ENCODE measurements at places on chromosomes 5 and 9.
A peak's percentile ranks its signal among the peaks of the same experiment; 100 is the strongest.

DNA sequence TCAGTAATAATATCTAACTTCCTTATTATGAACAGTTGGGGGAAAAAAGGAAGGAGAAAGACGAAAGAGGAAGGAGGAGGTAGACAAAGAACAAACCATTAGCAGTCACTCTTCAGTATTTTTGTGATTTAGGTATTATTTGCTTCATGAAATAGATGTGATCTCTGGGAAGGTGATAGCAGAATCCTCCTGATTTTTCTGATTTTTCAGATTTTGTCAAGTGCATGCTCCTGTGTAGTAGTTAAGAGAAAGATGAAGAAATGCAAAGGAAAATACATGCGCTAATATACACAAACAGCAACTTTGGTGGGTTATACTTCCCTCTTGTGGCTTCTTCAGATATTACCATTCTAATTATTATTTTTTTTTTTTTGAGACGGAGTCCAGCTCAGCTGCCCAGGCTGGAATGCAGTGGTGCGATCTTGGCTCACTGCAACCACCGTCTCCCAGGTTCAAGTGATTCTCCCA, 31.6 kb downstream of the LMNB1 start:
- DNase-seq = peak; percentile 62

DNA sequence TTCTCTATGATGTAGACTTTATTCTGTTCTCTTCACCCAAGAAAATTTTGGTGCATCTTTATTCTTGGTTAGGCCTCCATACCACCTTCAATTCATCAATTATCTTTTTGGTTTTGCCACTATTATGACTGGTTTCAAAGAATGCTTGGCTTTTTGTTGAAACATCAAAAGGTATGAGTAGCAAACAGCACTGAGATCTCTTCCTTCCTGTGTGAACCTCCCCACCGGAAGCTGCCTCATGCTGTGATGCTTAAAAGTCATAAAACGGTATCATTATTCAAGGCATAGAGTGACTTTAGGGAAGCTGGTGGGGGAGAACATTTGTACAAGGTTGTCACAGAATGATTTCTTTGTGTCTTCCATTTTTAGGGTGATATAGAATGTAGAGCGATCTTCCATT, 70.6 kb downstream of the IQGAP2 start:
- DNase-seq = no peak

- peak; percentile 84 for DNase-seq
Measured at GRCh38 chr5:149636861-149637246, 55.6 kb downstream of the ARHGEF37 start.

DNA sequence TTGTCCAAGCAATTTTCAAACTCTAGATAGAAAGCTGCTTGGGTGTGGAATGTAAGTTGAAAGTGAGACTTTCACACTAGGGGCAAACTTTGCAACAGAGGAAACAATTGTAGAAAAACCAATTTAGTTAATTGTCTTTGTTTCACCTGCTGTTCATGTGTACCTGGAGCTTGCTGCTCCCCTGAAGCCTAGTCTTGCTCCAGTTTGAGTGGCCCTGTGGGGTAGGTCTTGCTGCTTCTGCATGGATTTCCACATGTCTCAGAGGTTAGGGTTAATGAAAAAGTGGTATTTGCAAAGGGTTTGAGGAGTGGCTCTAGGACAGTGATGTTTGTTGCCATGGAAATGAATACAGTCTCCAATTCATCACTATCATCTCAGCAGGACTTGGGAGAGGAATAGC, 182.2 kb downstream of the FSTL4 start:
- DNase-seq = no peak

DNA sequence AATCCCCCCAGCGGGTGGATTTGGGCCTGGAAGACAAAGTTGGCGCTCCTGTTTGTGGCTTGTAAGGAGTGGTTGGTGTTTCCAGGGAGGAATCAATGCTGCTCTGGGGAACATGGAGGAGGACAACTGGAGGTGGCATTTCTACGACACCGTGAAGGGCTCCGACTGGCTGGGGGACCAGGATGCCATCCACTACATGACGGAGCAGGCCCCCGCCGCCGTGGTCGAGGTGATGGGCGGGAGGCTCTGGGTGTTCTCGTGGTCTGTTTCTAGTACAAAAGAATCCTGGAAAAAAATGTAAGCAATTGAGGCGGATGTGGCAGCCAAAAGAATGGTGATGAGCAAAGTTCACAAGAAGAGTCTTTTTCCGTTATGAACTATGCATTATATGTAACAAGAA, 7.2 kb downstream of the SDHA start:
- DNase-seq = no peak

GRCh38 chr5:88667496-88668201, 215.3 kb downstream of the MEF2C start:
- DNase-seq = no peak

DNA sequence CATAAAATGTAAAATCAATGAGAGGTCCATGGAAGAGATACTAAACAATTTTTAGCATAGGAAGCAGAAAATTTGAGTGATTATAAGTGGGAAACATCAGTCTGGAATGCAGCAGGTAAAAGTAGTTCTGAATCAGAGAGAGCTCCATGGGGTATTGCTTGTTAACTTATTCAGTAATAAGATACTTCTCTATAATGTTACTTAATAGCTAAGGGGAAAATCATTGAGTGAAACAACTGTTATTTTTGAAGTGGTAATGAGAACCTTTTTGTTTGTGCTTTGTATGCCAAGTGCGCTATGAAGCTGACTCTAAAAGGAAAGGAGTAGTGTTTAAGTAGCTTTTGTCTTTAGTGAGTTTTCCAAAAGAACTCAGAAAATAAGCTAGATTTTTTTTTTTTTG, 95.2 kb downstream of the ERBIN start:
- no peak for DNase-seq

- DNase-seq = no peak
Measured at GRCh38 chr5:84706678-84707641, 322.3 kb upstream of the EDIL3 start.

GRCh38 chr5:150349681-150350275, 7.7 kb upstream of the TCOF1 start:
- DNase-seq = no peak

- DNase-seq = no peak
Measured at GRCh38 chr9:76772686-76773445, 8.6 kb downstream of the PCA3 start.

- no peak for DNase-seq
Measured at GRCh38 chr9:32783168-32783891, at the start of gene TMEM215. Gene TMEM215, plus strand, starts transcription at chr9:32783540. Its CDS starts 644 bp downstream, at chr9:32784184.

- no peak for DNase-seq
Measured at GRCh38 chr9:123394291-123395235, 38.6 kb downstream of the CRB2 start.

GRCh38 chr9:126490214-126490631, 123.5 kb upstream of the LMX1B start:
- no peak for DNase-seq

DNA sequence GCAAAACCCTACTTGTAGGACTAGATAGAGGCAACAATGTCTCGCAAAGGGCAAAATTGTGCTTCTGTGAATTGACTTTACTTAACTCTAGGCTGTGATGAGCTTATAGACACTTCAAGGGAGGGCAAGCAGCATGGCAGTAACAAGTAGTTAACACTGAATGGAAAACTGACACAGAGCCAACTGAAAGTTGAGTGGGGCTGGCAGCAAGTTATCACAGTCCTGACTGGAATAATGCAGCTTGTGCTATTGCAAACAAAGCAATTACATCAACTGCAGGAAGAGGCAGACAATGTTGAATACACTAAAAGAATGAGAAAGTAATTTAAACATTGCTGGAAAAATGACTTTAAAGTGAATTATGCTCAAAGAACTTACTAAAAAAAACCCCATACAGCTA, 62.2 kb downstream of the RNF38 start:
- DNase-seq = no peak

DNA sequence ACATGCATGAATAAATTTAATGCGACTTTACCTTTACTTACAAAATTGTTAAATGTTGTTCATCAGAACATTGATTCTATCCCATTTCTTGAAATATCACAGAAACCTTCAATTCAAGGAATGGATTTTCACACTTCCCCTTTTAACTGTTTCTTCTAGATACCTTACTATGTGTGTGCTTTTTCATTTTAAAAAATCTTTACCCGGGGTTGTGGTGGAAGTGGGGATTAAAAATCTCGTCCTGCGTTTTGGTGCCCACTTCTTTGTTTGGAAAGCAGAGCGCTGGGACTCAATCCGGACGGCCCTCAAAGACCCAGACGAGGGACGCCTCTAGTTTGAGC, 5.8 kb upstream of the MEF2C start:
- DNase-seq = no peak

DNA sequence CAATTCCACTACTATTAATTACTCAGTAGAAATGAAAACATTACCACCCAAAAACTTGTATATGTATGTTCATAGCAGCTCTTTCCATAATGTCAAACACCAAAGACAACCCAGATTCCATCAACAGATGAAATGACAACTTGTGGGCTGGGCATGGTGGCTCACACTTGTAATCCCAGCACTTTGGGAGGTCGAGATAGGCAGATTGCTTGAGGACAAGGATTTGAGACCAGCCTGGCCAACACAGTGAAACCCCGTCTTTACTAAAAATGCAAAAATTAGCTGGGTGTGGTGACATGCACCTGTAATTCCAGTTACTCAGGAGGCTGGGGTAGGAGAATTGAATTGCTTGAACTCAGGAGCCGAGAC, 11.5 kb downstream of the UIMC1 start:
- DNase-seq = no peak

GRCh38 chr5:39717176-39717897, 292.6 kb upstream of the DAB2 start:
- DNase-seq = peak; percentile 16

DNA sequence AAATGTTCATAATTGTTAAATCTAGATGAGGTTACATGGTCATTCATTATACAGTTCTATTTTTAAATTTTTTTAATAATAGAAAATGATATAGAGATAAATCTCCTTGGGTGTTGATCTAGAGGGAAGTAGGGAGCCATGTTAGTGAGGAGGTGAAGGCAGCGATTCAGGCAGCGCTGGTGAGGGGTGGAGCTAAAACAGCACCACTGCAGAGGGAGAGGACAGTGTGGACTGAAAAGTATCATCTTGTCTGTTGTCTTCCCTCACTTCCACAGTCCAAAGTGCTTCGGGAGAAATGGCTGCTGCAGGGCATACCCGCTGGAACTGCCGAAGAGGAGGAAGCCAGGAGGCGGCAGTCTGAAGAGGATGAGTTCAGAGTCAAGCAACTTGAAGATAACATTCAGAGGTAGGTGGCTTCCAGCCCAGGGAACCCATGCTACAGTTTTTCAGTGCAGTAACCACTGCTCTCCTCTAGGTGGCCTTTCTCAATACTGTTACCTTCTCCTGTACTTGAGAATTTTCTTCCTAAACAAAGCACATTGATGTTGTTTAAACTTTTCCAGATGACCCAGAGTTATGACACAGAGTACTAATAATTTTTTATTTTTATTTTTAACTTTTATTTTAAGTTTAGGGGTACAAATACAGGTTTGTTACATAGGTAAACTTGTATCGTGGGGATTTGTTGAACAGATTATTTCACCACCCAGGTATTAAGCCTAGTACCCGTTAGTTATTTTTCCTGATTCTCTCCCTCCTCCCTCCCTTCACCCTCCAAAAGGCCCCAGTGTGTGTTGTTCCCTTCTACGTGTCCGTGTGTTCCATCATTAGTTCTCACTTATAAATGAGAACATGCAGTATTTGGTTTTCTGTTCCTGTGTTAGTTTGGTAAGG, 100.5 kb downstream of the PALM2AKAP2 start:
- peak; percentile 58 for DNase-seq
